Activated T-cell treated with anti-CD3 and anti-CD28 coated beads for 4 hours (primary cell): ENCODE measurements at places on chromosomes 7 and 10.

GRCh38 chr7:18191341-18191740 lies 163.7 kb upstream of the PRPS1L1 start:
- no peak for DNase-seq

DNA sequence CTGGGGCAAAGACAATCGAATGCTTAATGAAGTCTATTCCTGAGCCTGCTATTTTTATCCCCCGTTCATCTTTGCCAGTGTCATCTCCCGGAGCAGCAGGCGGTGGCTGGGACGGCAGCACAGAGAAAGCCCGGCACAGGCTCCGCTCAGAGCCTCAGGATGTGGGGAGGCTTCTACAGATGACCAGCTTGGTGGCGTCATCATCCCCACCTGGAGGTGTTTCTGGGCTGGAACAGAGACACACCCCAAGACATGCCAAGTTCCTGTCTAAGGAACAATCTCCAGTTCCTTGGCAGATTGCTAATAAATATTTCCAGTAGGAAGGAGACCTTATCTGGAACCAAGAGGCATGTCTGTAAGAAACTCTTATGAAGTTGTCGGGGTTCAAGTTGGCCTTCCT lies 552.4 kb upstream of the MGMT start:
- DNase-seq, result no peak

DNA sequence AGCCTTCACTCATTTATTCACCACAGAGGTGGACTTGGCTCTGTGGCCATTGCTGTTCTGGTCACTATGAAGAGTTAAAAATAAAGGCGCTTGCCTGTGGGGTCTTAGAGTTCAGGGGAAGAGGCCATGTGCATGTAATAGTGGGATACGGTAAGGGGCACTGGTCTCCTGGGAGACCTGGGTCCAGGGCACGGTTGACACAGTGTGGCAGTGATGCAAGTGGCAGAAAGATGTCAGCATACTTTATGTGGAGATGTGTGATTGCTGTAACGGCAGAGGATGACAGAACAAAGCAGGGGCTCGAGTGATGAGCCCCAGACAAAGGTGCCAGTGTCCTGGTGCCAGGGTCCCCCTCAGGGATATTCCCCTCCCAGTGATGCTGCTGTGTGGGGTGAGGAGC lies 8.6 kb downstream of the ZSCAN25 start:
- DNase-seq, result no peak

GRCh38 chr10:38093816-38094157 lies 350 bp upstream of the ZNF37A start:
- DNase-seq, result no peak

GRCh38 chr10:122475591-122476332 lies 14.4 kb downstream of the HTRA1 start:
- no peak for DNase-seq

GRCh38 chr7:137879357-137880158 lies 32.8 kb upstream of the DGKI start:
- DNase-seq, result no peak

DNA sequence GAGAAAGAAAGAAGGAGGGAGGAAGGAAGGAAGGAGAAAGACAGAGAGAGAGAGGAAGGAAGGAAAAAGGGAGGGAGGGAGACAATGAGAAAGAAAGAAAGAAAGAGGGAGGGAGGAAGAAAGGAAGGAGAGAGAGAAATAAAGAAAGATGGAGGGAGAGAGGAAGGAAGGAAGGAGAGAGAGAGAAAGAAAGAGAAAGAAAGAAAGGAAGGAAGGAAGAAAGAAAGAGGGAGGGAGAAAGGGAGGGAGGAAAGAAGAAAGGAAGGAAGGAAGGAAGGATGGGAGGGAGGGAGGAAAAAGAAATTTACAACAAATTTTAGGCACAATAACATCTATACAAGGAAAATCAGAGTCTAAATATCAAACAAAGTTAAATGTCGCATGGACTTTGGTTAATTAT lies 332.6 kb upstream of the KLF6 start:
- DNase-seq, result no peak

GRCh38 chr10:35855155-35855947 lies 213.3 kb upstream of the FZD8 start:
- no peak for DNase-seq
